ENCODE measurements at places on chromosomes 1 and 21. TPM values are rescaled to one million over a fixed set of nuclear protein-coding genes. Genes with fewer than 3 reads are reported as not detected.

GRCh38 chr1:198102454-198102827 is 54.4 kb upstream of the NEK7 start:
- no peak for DNase-seq

DNA sequence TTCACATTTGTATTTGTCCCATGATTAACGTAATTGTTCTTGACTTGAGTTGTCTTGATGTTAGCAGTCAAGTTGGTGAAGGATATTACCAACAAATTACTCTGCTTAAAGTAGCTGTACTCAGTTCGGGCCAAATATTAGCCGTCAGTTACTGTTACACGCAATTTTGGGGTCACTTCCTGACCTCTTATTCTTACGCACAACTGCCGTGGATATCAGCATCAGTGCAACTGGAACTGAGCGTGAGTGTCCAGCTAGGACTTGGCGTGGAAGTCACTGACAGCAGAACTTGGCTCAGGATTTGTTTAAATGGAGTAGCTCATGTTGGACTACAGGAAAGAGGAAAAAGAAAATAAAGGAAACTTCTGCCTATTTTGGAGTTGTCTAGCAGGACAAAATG is 56.4 kb downstream of the ADAMTS1 start:
- DNase-seq, result no peak

GRCh38 chr1:12581179-12581578 is 36.8 kb downstream of the DHRS3 start:
- no peak for DNase-seq

- DNase-seq, result no peak
These were observed 40.0 kb downstream of the ATP2B4 start for GRCh38 chr1:203666609-203667008.

Gene ZYG11A
- total RNA-seq, result not detected

DNA sequence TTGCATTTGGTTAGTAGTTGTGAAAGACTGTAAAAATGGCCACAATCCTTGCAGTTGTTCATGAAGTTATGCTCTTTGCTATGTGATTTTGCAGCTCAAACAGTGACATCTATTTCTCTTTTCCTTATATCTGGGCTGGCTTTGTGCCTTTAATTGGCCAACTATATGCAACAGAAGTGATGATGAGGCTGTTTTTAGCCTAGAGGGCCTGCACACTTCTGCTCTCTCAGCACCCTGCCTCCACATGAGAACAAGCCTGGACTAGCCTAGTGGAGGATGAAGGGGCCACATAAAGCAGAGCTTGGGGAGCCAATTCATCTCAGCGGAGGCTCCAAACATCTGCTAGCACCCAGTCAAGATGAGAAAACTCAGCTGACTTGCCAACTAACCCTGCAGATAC is 339.8 kb downstream of the OMA1 start:
- no peak for DNase-seq

Gene APCS
- not detected for total RNA-seq

Gene SPOCD1
- total RNA-seq, result 0.32 TPM

- DNase-seq, result peak; percentile 37
These were observed 12.1 kb downstream of the FOXD2 start for GRCh38 chr1:47449822-47450552.

- no peak for DNase-seq
These were observed 187.0 kb downstream of the TPR start for GRCh38 chr1:186188004-186188539.
